ENCODE measurements at places on chromosomes 16 and 17. TPM values are rescaled to one million over a fixed set of nuclear protein-coding genes. Genes with fewer than 3 reads are reported as not detected.
A peak's percentile ranks its signal among the peaks of the same experiment; 100 is the strongest.

GRCh38 chr17:40203131-40203530, 16.0 kb upstream of the WIPF2 start:
- no peak for DNase-seq
- peaks cover 2% of the 10 kb centered on the region for H3K27me3 ChIP-seq
- no peak overlapping the region for H3K4me3 ChIP-seq
- peaks cover 16% of the 10 kb centered on the region for H3K4me1 ChIP-seq

DNA sequence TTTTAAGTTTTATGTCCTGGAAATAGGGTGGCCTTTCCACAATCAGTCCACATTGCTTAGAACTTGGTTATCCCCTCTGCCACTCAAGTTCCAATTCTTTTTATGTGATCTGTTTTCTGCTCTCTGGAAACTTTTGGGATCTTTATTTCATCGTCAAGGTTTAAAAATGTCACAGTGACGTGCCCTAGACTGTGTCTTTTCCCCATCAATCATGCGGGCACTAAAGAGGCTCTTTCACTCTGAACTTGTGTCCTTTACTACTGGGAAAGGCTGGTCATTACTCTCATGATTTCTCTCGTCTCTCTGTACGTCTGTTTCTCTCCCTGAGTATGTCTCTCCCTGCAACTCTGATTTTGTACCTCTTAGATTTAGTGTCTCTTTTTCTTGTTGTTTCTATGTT, 189.8 kb upstream of the AXIN2 start:
- H3K36me3 ChIP-seq = no peaks in the 10 kb centered on the region
- H3K27ac ChIP-seq = no peak overlapping the region
- peaks cover 22% of the 10 kb centered on the region for H3K4me1 ChIP-seq
- DNase-seq = no peak
- H3K27me3 ChIP-seq = peaks cover 1% of the 10 kb centered on the region
- no peak overlapping the region for H3K4me3 ChIP-seq

Gene C17orf113
- total RNA-seq = not detected

- peaks cover 6% of the 10 kb centered on the region for H3K4me1 ChIP-seq
- H3K36me3 ChIP-seq = peaks cover 19% of the 10 kb centered on the region
- no peak overlapping the region for H3K4me3 ChIP-seq
- H3K27me3 ChIP-seq = no peaks in the 10 kb centered on the region
- no peak overlapping the region for H3K27ac ChIP-seq
Measured at GRCh38 chr16:84062734-84063640, 20.4 kb upstream of the SLC38A8 start.

DNA sequence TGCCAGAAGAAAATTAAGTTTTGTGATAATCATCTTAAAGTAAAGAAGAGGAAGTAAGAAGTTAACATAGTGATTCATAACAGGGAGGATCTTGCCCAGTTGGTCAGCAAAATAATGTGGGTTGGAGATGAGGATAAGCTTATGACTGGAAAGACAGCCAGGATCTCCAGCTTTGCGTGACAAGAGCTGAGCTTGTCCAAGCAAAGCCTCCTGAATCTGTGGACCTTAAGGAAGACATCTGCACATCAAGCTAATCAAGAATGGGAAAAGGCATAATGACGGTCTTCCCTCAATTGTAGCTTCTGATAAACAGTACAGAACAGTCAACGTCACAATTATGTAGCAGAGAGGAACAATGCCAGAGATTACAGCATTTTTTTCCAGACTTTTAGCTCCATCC, 744.7 kb upstream of the GOT2 start:
- H3K4me3 ChIP-seq = no peak overlapping the region
- no peak overlapping the region for H3K27ac ChIP-seq
- no peaks in the 10 kb centered on the region for H3K36me3 ChIP-seq
- DNase-seq = no peak
- H3K27me3 ChIP-seq = no peaks in the 10 kb centered on the region

GRCh38 chr16:79758615-79759346, 158.2 kb upstream of the MAF start:
- no peak for DNase-seq
- no peaks in the 10 kb centered on the region for H3K27me3 ChIP-seq
- H3K4me3 ChIP-seq = no peak overlapping the region
- H3K36me3 ChIP-seq = no peaks in the 10 kb centered on the region
- H3K27ac ChIP-seq = no peak overlapping the region

Gene OR3A3
- total RNA-seq = not detected

- peaks cover 12% of the 10 kb centered on the region for H3K4me1 ChIP-seq
- no peak overlapping the region for H3K27ac ChIP-seq
- peaks cover 3% of the 10 kb centered on the region for H3K27me3 ChIP-seq
- no peak overlapping the region for H3K4me3 ChIP-seq
- H3K36me3 ChIP-seq = no peaks in the 10 kb centered on the region
Measured at GRCh38 chr16:75550211-75550662, 5.8 kb downstream of the TMEM231 start.

Gene CBLN1
- total RNA-seq = not detected

GRCh38 chr16:66524601-66525164, 25.2 kb downstream of the TK2 start:
- H3K27ac ChIP-seq = peak overlapping the region; percentile 94
- no peaks in the 10 kb centered on the region for H3K27me3 ChIP-seq
- peaks cover 44% of the 10 kb centered on the region for H3K4me1 ChIP-seq
- H3K36me3 ChIP-seq = peaks cover 24% of the 10 kb centered on the region
- no peak overlapping the region for H3K4me3 ChIP-seq

DNA sequence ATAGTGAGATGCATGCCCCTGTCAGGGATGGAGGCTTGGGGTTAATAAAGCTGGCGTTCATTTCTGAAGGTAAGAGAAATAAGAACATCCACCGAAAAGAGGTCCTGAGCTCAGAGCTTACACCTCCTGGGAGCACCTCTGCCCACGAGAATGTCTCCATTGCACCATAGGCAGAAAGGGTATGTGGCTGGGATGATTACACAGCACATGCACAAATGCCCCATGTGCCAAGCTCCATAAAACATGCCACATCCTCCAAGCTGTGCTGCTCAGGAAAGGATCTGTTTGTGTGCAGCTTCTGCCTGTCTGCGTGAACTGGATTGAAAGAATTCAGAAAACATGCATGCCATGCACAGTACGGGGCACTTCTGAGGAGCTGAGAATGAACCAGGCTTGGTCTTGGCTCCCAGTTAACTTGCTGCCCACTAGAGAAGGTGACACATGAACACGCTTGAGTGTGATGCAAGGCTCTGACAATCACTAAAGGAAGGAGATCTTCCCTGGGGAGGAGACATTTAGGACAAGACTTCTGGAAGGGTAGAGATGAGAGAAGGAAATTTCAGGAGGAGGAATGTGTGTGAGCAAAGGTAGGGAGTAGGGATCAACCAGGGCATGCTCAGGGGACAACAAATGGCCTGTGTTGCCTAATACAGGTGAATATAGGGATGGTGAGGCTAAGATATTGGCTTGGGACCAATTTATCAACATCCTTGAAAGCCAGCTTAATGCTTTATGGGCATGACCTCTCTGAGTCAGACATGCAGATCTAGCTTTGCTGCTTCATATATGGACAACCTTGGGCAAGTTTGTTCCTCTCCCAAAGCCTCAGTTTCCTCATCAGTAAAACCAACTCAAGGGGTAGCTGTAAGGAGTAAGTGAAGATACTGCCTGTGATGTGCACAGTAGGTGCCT, 32.0 kb upstream of the SMPD3 start:
- DNase-seq = no peak
- H3K4me1 ChIP-seq = 0 out of 2 replicates have a peak, but pooled peaks cover 9% of the 10 kb centered on the region
- H3K27me3 ChIP-seq = peaks cover 12% of the 10 kb centered on the region
- peaks cover 4% of the 10 kb centered on the region for H3K36me3 ChIP-seq
- H3K4me3 ChIP-seq = no peak overlapping the region

DNA sequence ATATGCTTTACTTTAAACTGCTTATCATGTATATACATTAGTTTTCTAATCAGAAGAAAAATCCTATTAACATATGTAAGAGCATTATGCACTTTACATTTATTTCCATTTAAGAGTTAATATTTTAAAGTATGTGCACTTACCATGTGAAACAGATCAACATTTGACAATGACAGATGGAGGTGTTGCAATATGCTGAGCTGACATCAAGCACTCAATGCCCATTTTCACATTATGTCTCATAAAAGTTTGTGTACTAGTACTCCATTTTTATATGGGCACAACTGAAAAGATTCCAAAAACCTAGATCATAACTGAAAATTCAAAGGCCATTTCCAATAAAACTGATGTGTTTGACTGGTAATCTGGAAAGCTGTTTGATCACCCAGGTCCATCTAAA, 420.9 kb upstream of the SOX9 start:
- no peak for DNase-seq
- no peaks in the 10 kb centered on the region for H3K36me3 ChIP-seq
- H3K4me3 ChIP-seq = no peak overlapping the region
- no peak overlapping the region for H3K27ac ChIP-seq

Gene CCDC200
- not detected for total RNA-seq

DNA sequence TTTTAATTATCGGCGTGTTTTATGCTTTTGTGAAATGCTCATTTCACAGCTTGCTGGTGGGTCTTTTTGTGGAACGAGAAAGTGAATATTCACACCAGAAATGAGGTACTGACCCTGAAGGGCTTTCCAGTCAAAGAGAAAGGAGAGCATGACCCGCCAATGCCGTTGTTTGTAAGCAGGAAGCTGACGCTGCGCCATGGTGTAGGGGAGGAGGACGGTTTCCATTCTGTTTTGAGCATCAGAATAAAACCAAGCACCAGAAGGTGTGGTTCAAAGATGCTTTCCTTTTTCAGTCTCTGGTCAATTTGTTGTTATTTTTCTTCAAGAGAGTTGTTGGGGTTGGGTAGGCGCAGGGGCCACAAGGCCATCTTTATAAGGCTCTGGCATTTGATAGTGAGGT, 669.3 kb downstream of the WWOX start:
- H3K27ac ChIP-seq = no peak overlapping the region
- H3K36me3 ChIP-seq = peaks cover 12% of the 10 kb centered on the region
- no peak for DNase-seq
- no peaks in the 10 kb centered on the region for H3K4me1 ChIP-seq
- peaks cover 1% of the 10 kb centered on the region for H3K27me3 ChIP-seq

- no peaks in the 10 kb centered on the region for H3K36me3 ChIP-seq
- H3K27ac ChIP-seq = no peak overlapping the region
- H3K27me3 ChIP-seq = peaks cover 5% of the 10 kb centered on the region
- H3K4me1 ChIP-seq = peaks cover 24% of the 10 kb centered on the region
Measured at GRCh38 chr16:58020628-58021521, 4.7 kb upstream of the MMP15 start.

Gene ABCC11
- total RNA-seq = 0.12 TPM

- peaks cover 2% of the 10 kb centered on the region for H3K27me3 ChIP-seq
- DNase-seq = no peak
- H3K36me3 ChIP-seq = peaks cover 51% of the 10 kb centered on the region
- no peak overlapping the region for H3K4me3 ChIP-seq
- peaks cover 41% of the 10 kb centered on the region for H3K4me1 ChIP-seq
Measured at GRCh38 chr17:30248786-30249185, 13.3 kb upstream of the SLC6A4 start.

DNA sequence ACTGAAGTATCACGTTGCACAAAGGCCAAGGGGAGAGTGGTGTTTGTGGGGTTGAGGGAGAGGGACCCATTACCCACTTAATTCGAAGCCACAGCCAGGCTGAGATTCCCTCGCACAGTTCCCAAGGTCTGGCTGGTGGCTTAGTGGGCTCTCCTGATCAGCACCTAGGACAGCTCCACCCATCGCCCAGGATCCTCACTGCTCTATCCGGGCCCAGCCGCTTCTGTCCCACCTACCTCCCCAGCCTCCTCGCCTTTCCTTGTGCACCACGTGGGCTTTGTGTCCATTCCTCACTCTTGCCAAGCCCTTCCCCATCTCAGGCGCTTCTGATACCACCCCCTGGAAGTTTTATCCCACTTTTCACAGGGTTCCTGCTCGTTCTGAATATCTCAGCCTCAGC, 163.5 kb downstream of the CCT6B start:
- no peak overlapping the region for H3K4me3 ChIP-seq
- H3K27me3 ChIP-seq = no peaks in the 10 kb centered on the region
- no peaks in the 10 kb centered on the region for H3K4me1 ChIP-seq
- peaks cover 10% of the 10 kb centered on the region for H3K36me3 ChIP-seq

- no peak overlapping the region for H3K4me3 ChIP-seq
- peaks cover 15% of the 10 kb centered on the region for H3K27me3 ChIP-seq
- H3K27ac ChIP-seq = no peak overlapping the region
- no peaks in the 10 kb centered on the region for H3K36me3 ChIP-seq
- peaks cover 35% of the 10 kb centered on the region for H3K4me1 ChIP-seq
Measured at GRCh38 chr17:46810837-46811236, 7.7 kb downstream of the WNT3 start.

DNA sequence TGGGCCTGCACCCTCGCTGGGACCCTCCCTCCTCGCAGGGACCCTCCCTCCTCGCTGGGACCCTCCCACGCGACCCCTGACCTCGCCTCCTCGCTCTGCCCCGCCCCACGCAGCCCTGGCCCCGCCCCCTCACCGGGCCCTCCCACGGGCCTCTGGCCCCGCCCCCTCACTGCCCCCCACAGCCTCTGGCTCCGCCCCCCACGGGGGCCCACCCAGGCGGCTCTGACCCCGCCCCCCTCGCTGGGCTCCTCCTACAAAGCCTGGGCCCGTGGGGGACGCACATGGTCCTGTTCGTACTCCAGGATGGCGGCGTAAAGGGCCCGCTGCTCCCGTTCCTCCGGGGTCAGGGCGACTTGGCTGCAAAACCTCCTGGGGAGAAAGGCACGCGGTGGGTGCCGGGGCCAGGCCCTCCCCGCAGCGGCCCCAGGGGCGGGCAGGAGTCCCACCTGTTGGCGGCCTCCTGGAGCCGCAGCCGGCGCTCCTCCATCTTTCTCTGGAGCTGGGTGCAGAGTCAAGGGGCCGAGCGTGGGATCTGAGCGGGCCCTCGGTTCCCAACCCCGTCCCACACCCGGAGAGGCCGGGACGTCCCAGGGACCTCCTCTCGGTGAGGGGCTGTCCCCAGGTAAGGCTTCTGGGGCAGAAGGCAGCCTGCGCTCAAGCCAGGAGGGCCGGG, 9.0 kb downstream of the VPS9D1 start:
- H3K27ac ChIP-seq = no peak overlapping the region
- H3K36me3 ChIP-seq = peaks cover 5% of the 10 kb centered on the region
- H3K4me3 ChIP-seq = peak overlapping the region; percentile 70
- no peaks in the 10 kb centered on the region for H3K4me1 ChIP-seq
- DNase-seq = peak; percentile 55

Gene PPY
- not detected for total RNA-seq

Gene HOXB1
- total RNA-seq = not detected

GRCh38 chr17:6170349-6170748, 100.2 kb downstream of the WSCD1 start:
- no peak overlapping the region for H3K27ac ChIP-seq
- H3K4me1 ChIP-seq = no peaks in the 10 kb centered on the region

- H3K4me3 ChIP-seq = no peak overlapping the region
- H3K4me1 ChIP-seq = no peaks in the 10 kb centered on the region
- no peak overlapping the region for H3K27ac ChIP-seq
- H3K27me3 ChIP-seq = peaks cover 12% of the 10 kb centered on the region
- DNase-seq = no peak
Measured at GRCh38 chr17:34167354-34167753, 87.7 kb upstream of the CCL2 start.

All from HFFc6 (cell line).